SJCRH30 (cell line): ENCODE measurements at places on chromosomes 1 and 21.

- no peak for DNase-seq
These were observed 168.5 kb downstream of the PSMG1 start for GRCh38 chr21:39014747-39015146.

DNA sequence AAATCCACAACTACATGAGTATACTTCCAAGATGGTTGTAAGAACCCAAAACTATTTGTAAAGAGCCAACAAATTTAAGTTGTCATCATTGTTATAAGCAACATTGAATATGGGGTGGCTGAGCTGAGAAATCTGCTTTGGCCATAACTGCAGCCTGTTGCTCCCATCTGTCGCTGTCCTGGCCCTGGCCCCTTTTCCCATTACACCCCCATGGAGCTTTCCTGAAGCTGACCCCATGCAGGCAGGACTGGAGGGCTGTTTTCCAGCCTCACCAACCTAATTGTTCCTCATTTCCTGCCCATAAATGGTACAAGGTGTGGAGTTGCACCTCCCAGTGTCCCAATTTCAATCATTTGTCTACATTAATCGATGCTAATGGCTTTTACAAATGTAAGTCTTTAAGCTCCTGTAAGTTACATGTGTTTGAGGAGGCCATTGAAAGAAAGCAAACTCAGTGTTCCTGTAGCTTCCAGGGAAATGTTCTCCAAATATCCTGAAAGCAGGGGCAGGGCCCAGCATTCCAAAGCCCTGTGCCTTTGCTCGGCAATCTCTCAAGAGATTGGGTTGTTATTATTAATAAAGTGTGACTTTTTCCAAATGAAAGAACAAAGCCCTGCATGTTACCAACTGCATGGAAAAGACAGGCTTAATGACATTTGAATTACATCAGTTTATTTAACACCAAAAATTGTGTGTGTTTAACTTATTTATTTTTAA, 545.9 kb downstream of the PLPP3 start:
- no peak for DNase-seq

DNA sequence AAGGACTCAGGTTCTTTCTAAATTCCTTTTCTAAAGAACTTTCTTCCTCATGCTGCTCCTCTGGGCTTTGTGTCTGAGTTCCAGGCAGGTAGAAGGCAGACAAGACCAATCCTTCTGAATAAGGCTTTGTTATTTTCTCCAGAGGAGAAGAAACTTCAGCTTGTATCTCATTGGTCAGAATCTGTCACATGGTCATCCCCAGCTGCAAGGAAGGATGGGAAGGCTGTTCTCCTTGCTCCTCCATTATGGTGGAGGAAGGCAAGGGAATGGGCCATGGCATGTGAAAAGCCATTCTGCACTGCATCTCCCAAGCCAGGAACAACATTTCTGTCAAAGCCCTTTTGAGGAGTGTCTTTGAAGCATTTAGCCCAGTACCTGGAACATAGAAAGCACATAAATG, 50.6 kb upstream of the NTPCR start:
- DNase-seq, result no peak

DNA sequence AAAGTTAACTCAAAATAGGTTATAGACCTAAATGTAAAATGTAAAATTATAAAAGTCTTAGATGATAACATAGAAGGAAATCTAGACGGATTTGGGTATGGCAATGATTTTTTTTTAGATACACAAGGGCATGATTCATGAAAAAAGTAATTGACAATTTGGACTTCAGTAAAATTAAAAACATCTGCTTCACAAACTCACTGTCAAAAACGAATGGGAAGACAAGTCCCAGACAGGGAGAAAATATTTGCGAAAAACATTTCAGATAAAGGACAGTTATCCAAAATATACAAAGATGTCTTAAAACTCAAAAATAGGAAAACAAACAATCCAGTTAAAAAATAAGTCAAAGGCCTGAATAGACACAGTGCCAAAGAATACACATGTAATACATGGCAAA, 9.7 kb upstream of the PTGS2 start:
- DNase-seq, result no peak

- DNase-seq, result no peak
These were observed 106.0 kb upstream of the GNG12 start for GRCh38 chr1:67939186-67939743.

DNA sequence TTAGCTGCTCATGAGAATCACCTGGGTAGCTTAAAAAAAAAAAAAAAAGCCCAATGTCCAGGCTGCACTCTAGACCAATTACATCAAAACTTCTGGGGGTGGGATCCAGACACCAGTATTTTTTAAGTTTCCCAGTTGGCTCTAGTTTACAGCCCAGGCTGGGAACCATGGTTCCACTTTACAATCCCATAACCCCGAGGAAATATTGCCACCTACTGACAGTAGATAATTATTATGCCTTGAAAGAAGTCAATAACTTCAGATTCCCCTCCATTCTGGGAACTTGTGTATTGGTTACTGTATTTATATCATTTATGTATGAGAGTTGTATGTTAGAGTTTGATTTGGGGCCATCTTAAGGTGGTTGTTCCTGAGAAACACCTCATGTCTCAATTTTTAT, 100.2 kb downstream of the SPATA46 start:
- DNase-seq, result peak; percentile 61
